ENCODE measurements at places on chromosomes 2 and 18. TPM values are rescaled to one million over a fixed set of nuclear protein-coding genes. Genes with fewer than 3 reads are reported as not detected.

C2orf72 gene
- 0.16 TPM for total RNA-seq

SERPINB8 gene
- total RNA-seq, result 13.1 TPM

IL37 gene
- not detected for total RNA-seq

ANKRD62 gene
- total RNA-seq, result not detected

CPLX4 gene
- not detected for total RNA-seq

DSG2 gene
- total RNA-seq, result 61.3 TPM

ANKRD30B gene
- total RNA-seq, result 11.5 TPM
